Upper lobe of left lung (tissue), 6 donors: ENCODE measurements at places on chromosomes 16 and 17.

- no peak for DNase-seq
These were observed at the start of gene CACNA1H for GRCh38 chr16:1152651-1153259. Gene CACNA1H, plus strand, starts transcription at chr16:1153106. Its CDS starts 632 bp downstream, at chr16:1153738.

DNA sequence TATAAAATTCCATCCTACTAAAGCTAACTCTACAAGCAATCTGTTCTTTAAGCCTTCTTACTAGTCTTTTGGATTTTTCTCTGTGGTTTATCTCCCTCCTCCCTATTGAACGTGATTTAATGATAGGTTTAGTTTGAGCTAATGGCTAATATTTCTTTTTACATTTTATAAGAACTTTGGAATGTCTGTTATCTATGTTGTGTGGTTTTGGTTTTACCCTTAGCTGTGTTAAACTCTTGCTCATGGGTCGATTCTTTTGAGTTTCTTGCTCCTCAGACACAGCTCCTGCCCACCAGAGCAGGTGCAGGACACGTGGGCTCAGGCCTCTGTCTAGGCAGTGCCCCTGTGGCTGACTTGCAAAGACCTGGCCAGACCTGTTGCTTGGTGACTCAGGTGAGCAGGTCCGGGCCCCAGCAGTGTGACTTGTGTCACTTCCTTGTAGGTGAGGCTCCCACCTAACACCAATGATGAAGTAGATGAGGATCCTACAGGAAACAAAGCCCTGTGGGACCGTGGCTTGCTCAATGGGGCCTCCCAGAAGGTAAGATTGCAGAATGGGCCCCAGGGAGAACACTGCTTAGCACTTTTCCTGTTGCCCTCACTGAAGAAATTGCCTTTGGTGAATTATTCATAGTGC, 45.1 kb downstream of the SF3B3 start:
- no peak for DNase-seq

- no peak for DNase-seq
These were observed 2.8 kb upstream of the ALDH3A2 start for GRCh38 chr17:19645734-19646201.

DNA sequence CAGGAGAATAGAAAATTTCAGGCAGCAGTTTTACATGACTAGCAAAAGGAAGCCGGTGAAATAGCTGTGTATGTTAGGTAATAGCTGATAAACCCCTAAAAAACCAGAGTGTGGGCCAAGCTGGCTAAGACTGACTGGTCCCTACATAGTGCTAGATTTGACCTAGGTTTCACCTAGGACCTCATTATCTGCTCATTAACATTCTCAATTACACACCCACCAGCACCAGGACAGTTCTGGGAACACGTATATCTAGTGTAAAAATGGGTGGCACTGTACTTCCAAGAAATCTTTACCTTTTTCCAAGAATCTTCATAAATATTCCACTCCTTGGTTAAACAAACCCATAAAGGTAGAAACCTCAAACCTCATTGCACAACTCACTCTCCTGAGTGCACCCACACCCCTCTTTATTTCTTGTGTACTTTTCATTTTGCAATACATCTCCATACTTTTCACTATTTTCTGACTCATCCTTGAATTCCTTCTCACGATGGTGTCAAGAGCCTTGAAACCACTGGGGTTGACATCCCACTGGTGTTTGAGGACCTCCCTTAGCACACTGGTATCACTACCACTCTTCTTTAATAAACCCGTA, 262.7 kb upstream of the KCNJ16 start:
- no peak for DNase-seq

DNA sequence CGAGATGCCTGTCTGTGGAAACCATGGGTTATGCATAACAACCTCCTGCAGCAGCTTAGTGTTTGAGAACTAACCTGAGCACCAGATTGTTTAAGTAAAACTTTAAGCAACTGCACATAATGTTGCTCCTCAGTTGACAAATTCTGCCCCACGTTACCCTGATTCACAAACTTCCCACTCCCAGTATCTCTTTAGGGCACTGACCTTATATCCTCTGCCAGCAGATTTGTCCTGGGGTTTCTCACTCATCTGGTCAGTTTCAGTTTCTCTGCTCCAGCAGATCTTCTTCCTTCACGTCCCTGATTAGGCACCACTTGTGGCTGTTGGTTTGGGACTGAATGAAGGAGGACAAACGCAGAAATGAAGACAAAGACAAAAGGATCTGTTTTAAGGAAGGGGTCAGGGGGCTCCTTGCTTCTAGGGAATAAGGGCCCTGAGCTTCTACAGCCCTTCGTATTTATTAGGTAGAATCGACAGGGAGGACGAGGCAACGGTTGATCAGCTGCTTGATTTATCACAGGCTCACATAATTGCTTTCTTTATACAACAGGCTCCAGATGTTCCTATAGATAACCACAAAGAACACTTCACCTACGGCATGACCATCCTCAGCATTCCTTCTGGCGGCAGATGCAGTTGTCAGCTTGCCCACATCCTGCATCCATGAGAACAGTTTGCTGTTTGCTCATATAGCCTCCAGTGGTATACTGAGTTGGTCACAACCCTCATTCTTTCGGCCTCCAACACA, 13.5 kb upstream of the ZNF689 start:
- DNase-seq: no peak

- no peak for DNase-seq
These were observed 341.2 kb upstream of the ZFHX3 start for GRCh38 chr16:73389085-73389484.

GRCh38 chr16:54842743-54843423, 87.8 kb upstream of the IRX5 start:
- DNase-seq: no peak

- no peak for DNase-seq
These were observed 11.7 kb upstream of the MNT start for GRCh38 chr17:2412561-2413021.
